ENCODE measurements at places on chromosomes 7 and 10. TPM values are rescaled to one million over a fixed set of nuclear protein-coding genes. Genes with fewer than 3 reads are reported as not detected.

DNA sequence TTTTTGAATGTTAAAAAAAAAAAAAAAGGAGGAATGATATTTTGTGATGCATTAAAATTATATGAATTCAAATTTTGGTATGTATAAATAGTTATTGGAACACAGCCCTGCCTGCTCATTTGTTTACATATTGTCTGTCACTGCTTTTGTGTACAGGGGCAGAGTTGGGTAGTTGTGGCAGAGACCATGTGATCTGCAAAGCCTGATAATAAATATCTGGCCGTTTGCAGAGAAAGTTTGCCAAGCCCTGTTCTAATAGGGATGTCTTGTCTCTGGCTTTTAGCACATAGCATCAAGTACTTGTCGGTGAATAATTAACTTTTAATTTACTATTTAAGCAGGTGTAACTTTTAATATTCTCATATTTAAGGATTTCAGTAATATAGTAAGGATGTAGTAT, 19.8 kb downstream of the TSPAN13 start:
- DNase-seq, result no peak

GRCh38 chr10:5045095-5045494, 41.4 kb upstream of the AKR1C2 start:
- no peak for DNase-seq

WDR86 gene
- 10.2 TPM for total RNA-seq

DNA sequence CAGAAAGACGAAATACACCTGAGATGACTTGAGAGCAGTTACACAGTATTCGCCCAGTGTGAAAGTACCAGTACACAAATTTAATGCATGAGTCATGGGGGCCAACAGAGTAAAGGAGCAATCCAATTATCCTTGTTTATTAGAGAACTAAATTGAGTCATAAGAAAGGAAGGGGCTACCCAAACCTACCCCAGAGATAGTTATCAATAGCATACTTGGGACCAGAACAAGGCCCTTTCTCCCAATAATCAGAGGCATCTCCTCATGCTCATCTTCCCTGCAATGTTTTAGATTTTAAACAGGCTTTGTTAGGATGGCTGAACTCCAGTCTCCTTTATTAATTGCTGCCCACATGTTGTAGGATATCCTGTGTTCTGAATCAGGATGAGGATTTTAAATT, 239.7 kb upstream of the LRGUK start:
- DNase-seq, result no peak

DNA sequence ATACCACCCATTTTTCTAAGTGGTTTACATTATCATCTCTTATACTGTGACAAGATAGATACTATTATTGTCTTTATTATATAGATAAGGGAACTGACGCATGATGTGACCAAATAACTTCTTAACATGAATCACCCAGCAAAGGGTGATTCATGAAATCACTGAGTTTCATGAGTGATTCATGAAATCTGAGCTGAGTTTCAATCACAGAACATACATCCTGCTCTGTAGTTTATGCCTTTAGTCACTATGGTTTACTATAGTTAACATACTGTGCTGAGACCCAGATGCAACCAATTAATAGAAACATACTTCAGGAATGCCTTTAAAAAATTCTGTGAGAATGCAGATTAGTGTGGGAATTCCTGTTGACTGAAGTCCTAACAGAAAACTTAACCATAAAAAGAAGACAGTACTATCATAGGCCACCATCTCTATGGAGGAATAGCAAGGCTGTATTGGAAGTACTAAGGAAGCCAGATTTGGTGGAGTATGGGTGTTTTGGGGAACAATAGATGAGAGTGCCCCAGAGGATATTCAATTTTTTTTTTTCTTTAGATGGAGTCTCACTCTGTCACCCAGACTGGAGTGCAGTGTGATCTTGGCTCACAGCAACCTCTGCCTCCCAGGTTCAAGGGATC, 43.1 kb upstream of the SEMA3A start:
- no peak for DNase-seq

- no peak for DNase-seq
These were observed 138.3 kb downstream of the EGFR start for GRCh38 chr7:55156919-55157763.

RNF32 gene
- 2.2 TPM for total RNA-seq

DNA sequence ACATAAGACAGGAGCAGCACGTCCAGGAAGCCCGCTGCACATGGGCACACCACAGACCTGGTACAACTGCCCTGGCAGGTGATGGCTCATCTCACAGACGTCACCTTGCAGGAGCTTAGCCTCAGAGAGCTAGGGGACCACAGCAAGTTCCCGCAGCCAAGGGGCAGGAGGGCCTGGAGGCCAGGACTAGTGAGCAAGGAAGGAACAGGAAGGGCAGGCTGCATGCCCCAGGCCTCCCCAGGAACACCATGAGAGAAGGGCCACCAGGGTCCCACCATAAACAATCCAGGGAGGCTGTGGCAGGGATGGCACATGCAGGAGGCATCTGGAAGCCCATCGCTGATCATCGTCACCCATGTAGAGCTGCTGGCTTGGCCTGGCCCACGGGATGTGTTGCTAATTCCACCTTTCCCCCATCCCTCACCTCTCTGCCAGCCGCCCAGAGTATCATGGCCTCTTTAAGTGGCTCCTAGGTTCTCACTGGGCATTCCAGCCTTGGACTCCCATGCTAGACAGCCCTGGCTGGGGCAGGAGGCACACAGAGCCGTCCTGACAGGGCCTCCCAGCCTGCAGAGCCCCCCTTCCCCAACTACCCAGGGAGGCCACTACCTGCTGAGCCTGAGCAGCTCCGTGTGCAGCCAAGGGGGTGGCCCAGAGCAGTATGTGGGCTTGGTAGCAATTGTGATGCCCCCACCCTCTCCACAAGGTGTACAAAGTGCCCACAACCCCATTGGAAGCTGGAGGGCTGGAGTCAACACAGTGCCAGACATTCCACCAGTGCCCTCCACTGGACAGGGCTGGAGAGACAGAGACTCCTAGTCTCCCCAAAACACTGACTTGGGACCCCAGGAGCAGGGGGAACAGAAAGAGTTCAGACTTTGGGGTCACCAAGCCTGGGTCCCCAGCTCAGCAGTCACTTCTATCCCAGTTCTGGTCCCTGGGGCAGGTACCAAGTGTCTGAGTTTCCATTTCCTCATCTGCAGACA, 35.5 kb downstream of the GRID1 start:
- DNase-seq, result no peak

VENTX gene
- total RNA-seq, result not detected

PARD3 gene
- total RNA-seq, result 61.9 TPM

- peak; percentile 10 for DNase-seq
These were observed 2.3 kb downstream of the DNMBP start for GRCh38 chr10:100007231-100008141.

- DNase-seq, result no peak
These were observed 4.1 kb downstream of the STK31 start for GRCh38 chr7:23714150-23714464.

- no peak for DNase-seq
These were observed 196.9 kb downstream of the ZNF716 start for GRCh38 chr7:57646901-57647246.

DNA sequence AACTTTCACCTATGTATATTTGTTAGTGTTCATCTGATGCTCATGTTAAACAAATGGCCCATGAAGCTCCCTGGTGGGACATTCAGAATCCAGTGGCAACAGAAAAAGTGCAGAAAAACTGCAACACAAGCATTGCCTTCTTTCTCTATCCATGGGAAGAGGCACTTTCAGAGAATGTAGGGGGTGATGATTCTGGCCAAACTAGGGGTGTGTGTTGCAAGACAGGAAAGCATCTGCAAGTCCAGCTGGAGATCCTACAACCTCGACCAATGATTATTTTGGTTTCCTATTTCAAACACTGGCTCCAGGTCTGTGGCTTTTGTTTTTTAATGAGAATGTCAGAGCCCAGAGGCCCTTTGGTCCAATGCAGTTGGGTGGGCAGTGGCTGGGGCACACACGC, 198.7 kb downstream of the CXCL12 start:
- DNase-seq, result no peak

MDFIC gene
- not detected for total RNA-seq
